Stimulated activated CD8-positive, alpha-beta memory T cell treated with anti-CD3 and anti-CD28 coated beads, Interleukin-2, amount 100 ng/mL, for 48 hours (primary cell): ENCODE measurements at places on chromosomes 3 and 15.

DNA sequence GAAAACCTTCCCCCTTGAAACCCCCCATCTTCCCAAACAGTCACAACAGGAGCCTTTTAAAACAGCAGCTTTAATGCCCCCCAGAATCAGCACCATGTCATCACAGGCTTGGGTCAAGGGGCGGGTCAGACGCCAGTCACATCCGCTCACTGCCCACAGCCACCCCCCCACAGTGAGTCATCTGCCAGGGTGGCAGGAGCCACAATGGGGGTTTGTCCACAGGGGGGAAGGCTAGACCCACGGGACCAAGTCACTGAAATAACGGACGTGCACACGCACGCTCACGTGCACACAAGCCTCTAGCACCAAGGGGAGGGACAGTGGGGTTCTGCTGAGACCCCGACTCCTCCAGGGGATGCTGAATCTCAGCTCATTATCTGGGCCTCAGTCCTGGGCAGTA is 441 bp upstream of the UCN2 start:
- DNase-seq, result peak; percentile 39

DNA sequence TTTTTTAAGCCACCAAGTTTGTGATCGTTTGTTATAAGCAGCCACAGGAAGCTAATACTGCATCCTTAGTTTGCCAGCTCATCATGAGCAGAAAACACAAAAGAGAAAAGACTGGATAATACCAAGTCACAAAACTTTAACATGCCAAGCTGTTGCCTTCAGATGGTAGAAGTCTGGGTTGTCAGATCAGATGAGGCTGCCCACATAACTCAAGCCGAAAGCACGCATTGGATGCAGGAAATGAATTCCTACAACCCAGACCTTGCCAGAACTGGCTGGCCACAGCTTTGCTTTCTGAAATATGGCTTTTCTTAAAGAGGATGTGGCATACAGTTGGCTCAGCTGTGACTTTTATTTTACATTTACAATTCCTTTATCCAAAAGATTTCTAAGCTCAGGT is 118.3 kb upstream of the NEO1 start:
- no peak for DNase-seq

DNA sequence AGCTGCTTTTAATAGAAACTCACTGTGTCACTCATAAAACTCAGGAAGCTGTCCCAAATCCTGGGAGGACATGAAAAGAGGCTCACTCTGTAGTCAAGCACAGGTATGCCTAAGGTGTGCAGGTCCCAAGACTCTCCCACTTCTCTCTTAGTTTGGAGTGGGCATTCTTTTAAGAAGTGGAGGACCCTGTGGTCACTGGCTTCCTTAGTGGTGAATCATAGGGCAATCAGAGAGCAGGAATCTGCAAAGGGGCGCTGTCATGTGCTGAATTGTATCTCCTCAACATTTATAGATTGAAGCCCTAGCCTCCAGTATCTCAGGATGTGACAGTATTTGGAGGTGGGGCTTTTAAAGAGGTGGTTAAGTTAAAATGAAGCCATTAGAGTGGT is 47.2 kb upstream of the ZBTB38 start:
- no peak for DNase-seq

- no peak for DNase-seq
These were observed 85.1 kb upstream of the NANOGP8 start for GRCh38 chr15:35170207-35170606.

DNA sequence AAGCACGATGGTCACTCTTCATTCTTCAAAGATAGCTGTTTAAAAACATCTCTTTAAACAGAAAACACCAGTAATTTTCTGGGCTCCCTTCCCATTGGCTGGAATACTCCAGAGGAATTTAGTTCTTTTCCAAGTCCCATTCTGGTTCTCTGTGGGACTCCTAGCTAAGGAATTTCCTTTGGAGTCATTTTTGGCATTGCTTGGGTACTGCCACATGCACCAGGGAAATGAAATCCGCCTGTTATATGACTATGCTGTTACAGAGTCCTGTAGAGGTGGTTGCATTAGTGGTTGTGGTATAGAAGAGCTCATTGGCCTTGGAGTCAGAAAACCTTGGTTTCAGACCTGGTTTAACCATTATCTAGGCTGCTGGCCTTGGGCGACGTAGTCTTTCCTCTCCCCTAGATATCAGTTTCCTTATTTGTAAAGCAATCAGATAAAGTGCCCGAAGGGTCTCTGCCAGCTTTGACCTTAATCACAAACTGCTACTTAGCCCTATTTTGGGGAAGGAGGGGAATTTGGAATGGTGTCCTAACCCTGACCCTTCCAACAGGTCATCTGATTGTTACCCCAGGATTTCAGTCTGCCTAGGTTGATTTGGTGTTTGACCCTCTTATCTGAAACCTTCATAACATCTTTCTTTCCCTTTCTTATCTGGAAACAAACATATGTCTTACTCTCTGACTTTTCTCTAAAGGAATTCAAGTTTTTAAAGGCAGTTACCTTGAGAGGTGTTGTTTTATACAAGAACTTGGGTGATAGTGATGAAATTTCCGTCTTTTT is 13.4 kb downstream of the RTP1 start:
- DNase-seq, result no peak

DNA sequence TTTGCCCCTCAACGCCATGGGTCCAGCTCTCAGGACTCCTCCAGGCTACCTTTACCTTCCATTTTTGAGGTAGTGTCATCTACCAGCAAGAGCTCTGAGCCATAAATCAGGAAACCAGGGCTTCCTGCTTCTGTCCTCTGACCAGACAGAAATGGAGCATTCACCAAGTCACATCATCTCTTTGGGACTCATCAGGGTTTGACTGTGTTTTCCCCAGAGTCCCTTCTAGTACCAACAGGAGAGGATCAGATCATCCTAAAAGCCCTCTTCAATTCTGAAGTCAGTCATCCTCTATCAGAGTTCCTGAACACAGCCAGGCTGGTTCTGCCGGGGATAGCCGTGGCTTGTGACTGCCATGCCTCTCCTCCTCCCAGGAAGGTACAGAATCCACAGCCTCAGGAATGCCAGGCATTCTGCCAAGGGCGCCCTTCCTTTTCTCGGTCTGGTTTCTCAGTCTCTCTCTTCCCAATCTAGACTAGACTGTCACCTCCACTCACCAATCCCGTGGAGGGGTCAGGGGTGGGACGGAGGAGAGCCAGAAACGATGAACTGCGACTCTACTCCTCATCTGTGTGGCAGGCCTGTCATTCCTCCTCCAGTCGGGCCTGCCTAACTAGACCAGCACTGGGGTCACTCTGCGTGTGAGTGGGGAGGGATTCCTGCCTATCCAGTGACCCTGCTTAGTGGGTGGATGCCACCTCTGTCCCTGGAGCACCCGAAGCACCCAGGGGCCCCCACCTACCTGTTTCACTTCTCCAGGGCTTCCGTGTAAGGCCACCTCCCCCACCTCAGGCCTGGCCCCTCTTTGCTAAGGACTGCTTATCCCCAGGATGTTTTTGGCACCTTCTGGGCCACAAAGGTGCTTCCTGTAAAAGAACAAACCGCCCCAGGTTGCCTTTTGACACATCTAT is 30.9 kb downstream of the CCNL1 start:
- no peak for DNase-seq

GRCh38 chr3:69749461-69749860 is 10.2 kb downstream of the MITF start:
- no peak for DNase-seq

- no peak for DNase-seq
These were observed 220.5 kb upstream of the ADAMTS9 start for GRCh38 chr3:64908251-64908685.
